ENCODE measurements at places on chromosomes 5 and 9. TPM values are rescaled to one million over a fixed set of nuclear protein-coding genes. Genes with fewer than 3 reads are reported as not detected.

GRCh38 chr9:106981396-106982287 lies 118.7 kb downstream of the ZNF462 start:
- no peak for DNase-seq

SCGB3A1 gene
- 6.6 TPM for total RNA-seq

DNA sequence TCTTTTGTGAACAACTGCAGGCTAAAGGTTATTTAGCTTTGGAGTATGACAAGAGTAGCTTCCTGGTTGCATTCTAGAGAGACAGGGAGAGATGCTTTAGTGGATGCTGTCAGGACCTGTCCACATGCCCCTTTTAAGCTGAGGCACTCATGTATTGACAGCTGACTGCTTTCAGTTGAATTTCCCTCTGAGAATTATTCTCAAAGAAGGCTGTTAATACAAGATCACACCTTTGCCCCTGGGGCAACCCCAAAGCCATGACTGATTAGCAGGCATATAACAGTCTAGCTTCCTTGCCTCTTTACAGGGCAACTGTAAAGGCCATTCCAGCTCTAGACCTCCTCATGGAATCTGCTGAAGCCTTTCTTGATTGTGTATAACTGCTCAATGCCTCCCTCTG lies 117.6 kb upstream of the ATP10B start:
- DNase-seq = no peak

DNA sequence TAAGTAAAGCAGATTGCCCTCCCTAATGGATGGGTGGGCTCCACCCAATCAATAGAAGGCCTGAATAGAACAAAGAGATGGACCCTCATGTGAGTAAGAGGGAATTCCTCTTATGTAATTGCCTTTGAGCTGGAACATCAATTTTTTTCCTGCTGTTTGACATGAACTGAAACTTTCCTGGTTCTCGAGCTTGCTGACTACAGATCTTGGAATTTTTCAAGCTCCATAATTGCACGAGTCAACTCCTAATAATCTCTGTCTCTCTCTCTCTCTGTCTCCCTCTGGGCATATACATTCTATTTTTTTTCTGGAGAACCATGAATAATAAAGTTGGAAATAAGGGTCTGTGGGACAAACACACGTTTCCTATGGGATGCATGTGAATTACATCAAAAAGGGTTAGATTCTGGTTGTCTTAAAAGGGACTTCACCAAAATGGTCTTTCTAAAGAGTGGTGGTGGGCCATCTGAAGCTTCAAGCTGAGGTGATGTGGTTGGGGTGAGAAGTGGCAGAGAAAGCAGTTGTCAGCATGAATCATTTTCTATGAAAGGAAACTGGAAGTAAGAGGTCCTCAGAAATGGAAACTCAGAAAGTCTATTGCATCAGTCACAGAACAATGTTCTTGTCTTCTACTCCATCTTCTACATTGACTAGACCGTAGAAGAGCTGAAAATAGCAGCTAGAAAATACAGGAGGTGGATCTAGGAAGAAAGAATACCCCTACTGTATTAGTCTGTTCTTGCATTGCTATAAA lies 47.0 kb upstream of the HOMER1 start:
- no peak for DNase-seq

DNA sequence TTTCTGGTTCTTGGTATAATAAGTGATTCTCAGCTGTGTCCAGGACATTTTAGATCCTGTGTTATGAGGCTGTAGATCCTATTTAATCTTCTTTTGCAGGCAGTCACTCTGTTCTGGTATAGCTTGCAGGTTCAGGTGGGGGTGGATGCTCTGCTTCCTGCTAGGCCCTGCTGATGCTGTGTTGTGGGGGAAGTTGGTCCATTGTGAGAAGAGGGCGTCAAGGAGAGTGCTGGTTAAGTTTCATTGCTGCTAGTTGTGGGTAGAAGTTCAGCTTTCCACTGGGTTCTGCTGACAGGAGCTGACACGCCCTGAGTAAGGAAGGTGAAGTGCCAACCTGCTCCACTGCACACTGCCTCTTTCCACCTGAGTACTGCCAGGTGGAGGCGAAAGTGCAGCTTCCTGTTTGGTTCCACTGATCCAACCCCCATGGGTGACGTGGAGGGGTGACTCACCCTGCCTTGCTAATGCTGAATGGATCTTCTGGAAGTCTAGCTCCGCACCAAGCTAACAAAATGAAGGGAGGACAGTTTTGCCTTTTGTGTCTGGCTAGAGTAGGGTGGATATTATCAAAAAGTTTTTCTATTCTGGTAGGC lies 16.3 kb downstream of the NMRK1 start:
- DNase-seq = peak; percentile 47

DNA sequence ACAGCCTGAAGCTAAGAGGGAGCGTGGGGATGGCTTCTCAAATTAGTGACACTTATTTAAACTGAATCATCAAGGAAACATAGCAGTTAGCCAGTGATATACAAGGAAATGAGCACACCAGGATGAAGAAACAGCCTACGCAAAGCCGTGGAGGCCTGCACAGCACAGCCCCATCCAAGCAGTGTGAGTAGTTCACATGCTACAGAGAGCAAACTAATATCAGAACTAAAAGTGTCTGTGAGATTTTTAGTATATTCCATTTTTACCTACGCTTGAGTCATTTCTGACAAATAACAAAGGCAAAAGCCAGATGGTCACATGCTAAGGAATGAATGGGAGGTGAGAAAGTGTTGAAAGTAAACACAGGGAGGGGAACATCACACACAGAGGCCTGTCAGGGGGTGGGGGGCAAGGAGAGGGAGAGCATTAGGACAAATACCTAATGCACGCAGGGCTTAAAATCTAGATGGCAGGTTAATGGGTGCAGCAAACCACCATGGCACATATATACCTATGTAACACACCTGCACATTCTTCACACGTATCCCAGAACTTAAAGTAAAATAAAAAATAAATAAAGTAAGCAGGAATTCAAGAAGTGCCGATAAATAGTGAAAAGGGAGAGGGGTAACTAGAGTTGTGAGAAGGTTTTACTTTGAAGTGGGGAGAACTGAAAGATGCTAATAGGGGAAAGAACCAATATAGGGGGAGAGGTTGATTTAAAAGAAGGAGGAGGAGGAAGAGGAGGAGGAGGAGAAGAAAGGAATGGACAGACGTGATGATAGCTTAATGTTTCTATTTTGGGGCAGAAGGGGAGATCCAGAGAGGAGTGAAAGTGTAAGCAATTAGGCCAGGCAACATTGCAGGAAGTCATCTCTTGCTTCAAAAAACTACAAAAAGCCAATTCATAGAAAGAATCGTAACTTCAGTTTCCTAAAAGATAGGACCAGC lies 100.9 kb upstream of the PTGER4 start:
- DNase-seq = no peak

SLC9A3 gene
- 2.3 TPM for total RNA-seq

- no peak for DNase-seq
Observed at GRCh38 chr5:136260656-136261055, 67.7 kb upstream of the SMIM32 start.

GFM2 gene
- 24.0 TPM for total RNA-seq

GRCh38 chr9:92608241-92608908 lies 61.6 kb downstream of the IPPK start:
- no peak for DNase-seq

GRCh38 chr5:52983731-52984636 lies 5.2 kb upstream of the ITGA2 start:
- no peak for DNase-seq

DNA sequence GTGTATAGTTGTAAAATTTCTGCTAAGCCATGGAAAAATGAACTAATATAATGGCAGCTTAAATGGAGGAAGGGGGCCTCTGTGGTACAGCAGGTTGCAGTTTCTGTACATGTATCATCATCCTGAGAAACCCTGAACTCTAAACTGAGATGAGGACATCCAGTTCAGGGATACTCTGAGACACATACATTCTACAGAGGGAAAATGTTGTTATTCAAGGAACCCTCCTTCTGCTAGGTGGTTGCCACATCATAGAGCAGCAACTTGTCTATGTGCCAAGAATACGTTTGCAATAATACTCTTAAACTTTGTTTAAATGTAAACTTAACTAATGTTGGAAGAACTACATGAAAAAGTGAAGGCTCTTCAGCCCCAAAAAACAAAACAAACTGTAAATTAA lies 1310.8 kb upstream of the WWC1 start:
- DNase-seq = no peak

CNTNAP3 gene
- total RNA-seq = not detected

FOXD4L3 gene
- total RNA-seq = not detected

- DNase-seq = no peak
Observed at GRCh38 chr5:40204144-40204543, 475.6 kb upstream of the PTGER4 start.

DNA sequence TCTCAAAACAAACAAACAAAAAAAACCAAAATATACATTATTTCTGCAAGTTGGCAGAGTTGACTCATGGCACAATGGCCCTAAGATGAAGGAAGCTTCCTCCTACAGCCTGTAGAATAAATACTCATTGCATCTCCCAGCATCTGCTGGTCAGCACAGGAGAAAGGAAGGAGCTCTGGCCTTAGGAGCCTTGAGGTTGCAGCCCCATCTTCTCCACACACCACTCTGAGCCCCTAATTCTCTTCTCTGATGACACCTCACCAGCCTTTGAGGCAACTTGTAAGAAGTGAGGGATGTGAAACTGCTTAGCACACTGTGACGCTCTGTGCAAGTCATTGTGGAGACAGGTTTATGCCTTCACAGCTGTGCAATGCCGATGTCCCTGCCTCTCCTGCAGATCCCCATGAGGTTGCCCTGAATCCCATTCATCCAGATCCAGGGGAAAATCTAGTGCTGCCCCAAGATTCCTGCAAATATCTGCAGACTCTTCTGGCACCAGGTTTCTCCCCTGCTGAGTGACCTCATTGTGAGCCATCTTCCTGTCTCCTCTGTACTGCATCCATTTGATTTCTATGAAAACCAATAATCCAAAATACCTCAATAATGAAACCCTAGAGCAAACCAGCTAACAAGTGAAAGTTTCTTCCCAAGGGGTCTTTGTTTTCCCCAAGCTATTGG lies 65.3 kb upstream of the TGFBR1 start:
- DNase-seq = no peak

- DNase-seq = no peak
Observed at GRCh38 chr5:91129748-91130147, 253.4 kb downstream of the ARRDC3 start.

DNA sequence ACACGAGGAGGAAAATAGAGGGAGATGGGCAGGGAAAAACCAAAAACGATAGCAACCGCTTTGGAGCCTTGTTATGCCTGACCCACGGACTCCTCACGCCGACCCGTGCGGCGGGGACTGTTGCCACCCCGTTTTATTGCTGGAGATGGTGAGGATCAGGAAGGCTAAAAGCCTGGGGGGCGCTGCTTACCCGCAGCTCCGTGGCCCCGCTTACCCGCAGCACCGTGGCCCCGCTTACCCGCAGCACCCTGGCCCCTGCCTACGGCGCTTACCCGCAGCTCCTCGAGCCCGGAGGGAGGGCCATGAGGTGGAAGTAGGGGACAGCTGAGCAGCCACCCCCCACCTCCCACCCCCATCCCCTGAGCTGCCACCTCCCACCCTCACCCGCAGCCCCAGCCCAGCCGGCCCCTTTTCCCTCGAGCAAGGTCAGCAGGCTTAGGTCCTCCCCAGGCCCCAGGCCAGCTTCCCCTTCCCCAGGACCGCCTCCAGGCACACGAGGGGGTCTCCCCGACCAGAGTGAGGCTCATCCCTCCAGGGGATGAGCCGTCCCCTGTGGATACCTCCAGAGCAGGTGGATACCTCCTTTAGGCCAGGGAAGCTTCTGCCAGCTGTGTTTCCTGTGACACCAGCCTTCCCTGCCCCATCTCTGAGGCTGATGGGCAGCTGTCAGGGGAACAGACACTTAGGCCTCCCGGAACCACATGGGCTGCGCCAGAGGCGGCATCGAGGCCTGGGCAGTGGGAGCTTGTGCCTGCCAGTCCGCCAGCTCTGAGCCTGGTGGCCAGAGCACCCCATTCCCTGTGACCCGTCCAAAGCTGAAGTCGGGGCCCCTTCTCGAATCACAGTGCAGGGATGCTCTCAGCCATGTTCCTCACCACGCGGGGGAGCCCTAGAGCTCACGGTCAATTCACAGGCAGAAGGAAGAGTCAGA lies 92.3 kb downstream of the LMX1B start:
- peak; percentile 86 for DNase-seq

- DNase-seq = no peak
Observed at GRCh38 chr5:125581311-125581710, 834.9 kb upstream of the ZNF608 start.

LRRC70 gene
- total RNA-seq = 0.86 TPM

DNA sequence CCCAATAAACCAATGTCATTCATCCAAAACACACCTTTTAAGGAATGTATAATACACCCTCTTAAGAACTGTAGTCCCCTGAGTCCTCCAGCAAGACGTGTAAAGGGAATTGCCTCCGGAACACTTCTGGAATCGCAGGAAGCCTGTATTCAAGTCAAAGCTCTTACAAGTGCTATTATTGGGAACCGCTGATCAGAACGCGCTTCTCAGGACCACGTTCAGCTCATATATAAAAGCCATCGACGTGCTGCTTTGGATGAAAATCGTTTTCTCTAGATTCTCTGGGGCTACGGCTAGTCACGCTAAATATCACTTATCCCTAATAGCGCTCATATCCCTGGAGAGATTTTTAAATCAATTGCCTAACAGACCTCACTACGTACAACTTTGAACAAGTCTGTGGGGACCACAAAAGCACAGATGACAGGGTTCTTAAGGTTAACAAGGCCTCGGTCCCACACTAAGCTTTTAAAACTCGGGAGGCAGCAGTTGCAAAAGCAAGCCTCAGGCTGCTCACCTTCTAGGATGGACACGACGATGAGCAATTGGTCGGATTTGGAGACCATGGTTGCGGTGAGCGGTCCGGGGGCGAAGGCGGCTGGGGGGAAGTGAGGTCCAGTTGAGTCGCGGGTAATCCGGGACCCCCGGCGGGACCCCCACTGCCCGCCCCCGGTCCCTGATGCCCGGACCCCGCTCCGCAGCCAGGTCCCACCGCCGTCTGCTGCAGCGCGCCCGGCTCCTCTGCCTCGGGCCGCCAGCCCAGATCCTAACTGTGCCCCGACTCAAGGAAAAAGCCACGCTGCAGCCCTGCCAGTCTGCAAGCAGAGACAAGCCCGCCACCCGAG lies 548 bp downstream of the CEP120 start:
- DNase-seq = no peak

- DNase-seq = no peak
Observed at GRCh38 chr9:83431101-83432060, 106.8 kb downstream of the FRMD3 start.

DNA sequence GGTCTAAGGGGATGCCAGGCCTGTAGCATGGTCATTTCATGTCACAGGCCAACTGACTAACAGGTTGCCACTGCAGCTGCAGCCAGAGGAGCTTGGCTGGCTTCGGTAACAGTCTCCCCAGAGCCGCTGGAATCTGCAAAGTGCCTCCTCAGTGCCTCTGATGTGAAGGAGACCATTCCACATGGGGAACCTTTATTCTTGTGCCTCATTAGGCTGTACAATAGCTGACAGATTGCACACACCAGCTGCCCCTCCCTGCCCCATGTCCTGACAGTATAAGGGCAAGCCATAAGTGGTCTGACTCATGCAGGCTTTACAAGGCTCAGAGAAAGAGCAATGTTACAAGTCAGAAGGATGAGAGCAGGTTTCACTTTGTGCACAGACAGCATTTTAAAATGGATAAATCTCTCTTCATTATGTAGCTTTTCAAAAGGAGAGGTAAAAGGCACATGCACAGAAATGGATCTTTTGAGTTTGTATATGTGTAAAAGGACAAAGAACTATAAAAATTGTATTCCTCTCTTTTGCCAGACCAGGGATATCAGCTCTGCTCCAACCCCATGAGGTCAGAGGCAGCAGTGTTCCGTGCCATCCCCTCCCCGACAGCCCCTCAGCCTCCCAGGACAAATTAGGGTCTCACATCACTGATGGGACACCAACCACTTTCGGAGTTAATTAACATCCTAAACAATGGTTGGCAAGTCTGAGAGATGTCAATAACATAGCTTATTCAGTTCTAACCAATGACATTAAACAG lies 467.8 kb downstream of the TMEM232 start:
- no peak for DNase-seq

- DNase-seq = no peak
Observed at GRCh38 chr9:134922932-134923240, 5.2 kb upstream of the FCN1 start.

Data from activated naive CD8-positive, alpha-beta T cell treated with anti-CD3 and anti-CD28 coated beads, Interleukin-2, amount 10 ng/mL, durations not matched to agents 7 days and 5 days (primary cell).